Left cardiac atrium (tissue), 4 donors: ENCODE measurements at places on chromosomes 3 and 15. TPM values are rescaled to one million over a fixed set of nuclear protein-coding genes. Genes with fewer than 3 reads are reported as not detected.

- no peak for DNase-seq
Measured at GRCh38 chr3:145089337-145089736, 1071.6 kb downstream of the PLOD2 start.

- DNase-seq: no peak
Measured at GRCh38 chr15:75215107-75216004, 13.7 kb downstream of the C15orf39 start.

GRCh38 chr3:126114443-126115386 lies 30.8 kb upstream of the SLC41A3 start:
- no peak for DNase-seq

- DNase-seq: no peak
Measured at GRCh38 chr3:50263478-50264382, 5.2 kb upstream of the SEMA3B start.

GRCh38 chr15:47473832-47474231 lies 243.5 kb upstream of the SEMA6D start:
- peak; percentile 67 for DNase-seq

- no peak for DNase-seq
Measured at GRCh38 chr15:39641191-39641889, 60.5 kb downstream of the THBS1 start.

DNA sequence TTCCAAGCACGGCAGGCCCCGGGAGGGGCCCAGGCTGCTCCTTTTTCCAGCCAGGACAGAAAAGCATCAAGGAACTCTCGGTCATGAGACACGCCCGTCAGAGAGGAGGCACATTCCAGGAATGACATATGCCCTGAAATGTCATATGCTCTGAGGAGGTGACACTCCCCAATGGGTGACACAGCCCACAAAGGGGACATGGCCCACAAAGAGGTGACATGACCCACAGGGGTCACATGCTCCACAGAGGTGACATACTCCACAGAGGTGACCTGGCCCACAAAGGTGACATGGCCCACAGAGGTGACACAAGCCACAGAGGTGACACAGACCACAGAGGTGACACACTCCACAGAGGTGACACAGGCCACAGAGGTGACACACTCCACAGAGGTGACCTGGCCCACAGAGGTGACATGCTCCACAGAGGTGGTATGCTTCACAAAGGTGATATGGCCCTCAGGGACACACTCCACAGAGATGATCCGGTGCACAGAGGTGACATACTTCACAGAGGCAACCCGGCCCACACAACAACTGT lies 79.2 kb downstream of the ABHD5 start:
- DNase-seq: no peak

DNA sequence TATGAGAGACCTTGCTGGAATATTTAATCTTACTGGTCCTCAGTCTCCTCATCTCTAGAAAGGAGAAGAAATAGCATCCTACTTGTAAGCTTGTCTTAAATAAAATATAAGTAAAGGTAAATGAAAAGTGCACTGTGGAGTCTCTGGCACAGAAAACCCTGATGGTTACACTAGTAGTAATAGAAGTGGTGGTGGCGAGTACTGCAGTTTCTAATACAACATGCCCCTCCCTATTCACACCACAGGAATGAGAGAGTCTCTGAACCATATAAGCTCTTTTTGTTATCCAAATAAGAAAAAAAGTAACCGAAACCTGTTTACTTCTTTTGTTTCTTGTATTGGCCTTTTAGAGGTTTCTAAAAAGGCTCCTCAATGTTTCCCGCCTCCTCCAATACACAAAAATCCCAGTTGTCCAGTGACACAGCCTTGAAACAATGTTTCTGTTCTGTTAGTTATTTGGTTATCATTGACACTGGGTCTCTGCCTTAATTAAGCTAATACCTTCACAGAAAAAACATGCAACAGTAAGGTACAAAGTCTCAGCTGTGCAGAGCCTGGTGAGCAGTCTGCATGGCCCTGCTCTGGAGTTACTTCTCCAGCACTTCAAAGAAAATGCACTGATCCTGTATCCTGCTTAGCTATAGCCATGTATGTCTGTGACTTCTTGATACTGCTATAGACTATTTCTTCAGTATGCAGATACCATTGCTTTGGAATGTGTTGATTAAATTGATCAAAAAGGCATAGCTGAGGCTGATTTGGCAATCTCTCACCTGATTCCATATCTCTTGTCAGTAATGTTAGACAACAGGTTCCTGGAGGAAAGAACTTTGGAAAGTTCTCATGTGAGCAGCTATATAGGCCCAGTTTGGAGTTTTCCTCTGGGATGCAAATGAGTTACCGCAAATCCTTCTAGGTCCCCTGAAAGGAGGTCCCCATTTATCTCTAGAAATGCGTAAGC lies 315.6 kb upstream of the IL12A start:
- DNase-seq: no peak

- DNase-seq: no peak
Measured at GRCh38 chr3:194328053-194328657, 23.0 kb downstream of the CPN2 start.

DNA sequence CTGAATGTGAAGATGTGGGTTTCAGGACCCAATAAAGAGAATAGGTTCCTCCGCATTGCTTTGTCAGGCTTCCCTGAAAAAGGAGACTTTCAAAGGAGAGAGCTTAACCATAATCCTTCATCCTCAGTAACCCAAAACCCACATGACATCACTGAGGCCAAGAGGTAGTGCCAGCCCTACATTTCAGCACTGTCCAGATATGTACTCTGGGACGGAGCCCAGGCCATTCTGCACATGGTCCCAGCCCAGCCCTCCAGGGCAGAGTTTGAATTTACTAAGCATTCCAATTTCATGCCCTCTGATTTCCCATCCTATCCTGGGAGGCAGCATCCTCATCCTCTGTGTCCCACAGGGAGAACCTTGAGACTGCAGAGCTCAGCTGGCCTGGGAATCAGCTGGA lies 210.5 kb downstream of the GABRB3 start:
- no peak for DNase-seq

GRCh38 chr3:50525987-50526386 lies 22.6 kb upstream of the CACNA2D2 start:
- peak; percentile 53 for DNase-seq

DNA sequence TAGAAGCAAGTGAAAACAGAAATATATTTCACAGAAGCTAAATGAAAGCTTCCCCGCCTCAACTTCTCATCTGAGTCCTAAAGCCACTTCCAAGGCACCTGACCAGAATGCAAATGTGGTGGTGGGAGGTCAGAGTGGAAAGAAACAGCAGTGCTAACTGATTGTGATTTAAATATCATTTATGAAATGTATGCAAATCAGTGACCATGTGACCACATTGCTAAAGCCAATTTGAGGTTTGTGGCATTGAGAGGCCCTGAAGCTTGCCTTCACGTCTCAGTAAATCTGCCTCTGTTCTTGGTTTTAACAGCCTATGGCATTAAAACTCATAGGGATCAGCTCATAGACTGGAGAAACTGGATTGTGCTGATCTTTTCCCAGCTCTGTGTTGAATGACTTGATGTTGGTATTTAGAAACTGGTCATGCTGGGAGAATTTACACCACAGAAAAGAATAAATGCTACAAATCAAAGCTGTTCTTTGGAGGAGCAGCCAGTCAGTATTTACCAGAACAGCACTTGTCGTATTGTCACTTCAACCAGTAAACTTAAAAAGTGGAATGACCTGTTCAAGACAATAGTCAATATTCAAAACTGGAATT lies 481.4 kb upstream of the ALCAM start:
- no peak for DNase-seq

- peak; percentile 29 for DNase-seq
Measured at GRCh38 chr3:192819001-192819569, 91.7 kb upstream of the FGF12 start.

DNA sequence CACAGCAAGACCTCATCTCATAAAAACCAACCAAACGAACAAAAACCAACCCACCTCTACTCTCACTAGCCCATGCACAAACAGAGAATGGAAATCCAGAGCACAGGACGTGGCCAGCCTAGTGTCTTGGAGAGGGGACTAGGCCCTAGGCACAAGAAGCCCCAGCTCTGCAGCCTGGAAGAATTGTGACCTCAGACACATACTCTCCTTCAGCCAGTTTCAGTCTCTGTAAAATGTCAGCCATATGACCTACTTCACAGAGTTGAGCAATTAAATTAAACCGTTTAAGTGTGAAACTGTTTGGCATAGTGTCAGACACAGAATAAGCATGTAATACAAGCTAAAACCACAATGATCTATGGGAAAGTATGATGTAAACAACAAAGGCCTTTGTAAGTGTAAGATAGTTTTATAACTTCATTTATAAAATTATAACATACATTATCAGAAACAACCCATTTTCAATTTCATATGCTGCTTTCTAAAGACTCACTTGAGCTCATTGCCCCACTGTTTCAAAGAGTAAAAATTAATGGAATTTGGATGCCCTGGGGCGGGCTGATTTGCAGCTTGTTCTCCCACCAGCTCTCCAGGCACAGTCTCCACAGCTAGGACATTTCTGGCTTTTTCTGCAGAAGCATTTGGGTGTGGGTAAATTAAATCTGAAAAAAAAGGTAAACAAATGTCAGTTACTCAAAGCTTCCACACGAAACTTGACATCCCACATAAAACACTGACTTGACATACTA lies 32.9 kb downstream of the TBC1D2B start:
- no peak for DNase-seq

DNA sequence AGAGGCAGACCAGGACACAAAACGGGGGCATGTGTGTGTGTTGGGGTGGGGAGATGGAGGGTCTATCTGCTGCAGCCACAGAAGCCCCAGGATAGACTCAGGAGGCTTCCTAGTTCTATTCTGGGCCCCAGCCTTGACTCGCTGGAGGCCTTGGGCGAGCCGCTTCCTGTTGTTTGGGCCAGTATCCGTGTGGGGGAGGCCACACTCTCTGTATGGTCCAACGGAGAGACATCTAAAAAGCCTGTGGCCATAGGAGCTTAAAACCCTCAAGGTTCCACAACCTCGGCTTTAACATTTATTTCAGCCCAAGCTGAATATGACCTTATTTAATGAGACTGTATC lies 32.8 kb downstream of the POC1A start:
- DNase-seq: peak; percentile 47

DNA sequence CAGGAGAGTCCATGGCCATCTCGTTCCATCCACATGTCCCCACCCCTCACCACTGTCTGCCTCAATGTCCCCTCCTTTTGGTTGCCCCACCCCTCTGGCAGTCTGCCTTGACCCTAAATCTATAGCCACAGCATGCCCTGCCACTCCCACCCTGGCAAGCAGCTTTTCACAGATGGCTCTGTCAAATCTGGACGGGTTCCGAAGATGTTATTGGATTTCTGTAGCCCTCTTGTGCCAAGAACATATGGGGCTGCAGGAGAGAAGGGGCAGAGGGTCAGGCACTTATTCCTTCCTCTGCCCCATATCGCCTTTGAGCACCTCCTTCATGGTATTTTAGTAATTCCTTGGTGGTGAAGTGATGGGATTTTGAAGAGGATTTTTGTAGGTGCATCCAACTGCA lies 57.1 kb downstream of the EPHB1 start:
- DNase-seq: no peak

GRCh38 chr15:90885432-90886290 lies 1.4 kb downstream of the FES start:
- DNase-seq: peak; percentile 82

DNA sequence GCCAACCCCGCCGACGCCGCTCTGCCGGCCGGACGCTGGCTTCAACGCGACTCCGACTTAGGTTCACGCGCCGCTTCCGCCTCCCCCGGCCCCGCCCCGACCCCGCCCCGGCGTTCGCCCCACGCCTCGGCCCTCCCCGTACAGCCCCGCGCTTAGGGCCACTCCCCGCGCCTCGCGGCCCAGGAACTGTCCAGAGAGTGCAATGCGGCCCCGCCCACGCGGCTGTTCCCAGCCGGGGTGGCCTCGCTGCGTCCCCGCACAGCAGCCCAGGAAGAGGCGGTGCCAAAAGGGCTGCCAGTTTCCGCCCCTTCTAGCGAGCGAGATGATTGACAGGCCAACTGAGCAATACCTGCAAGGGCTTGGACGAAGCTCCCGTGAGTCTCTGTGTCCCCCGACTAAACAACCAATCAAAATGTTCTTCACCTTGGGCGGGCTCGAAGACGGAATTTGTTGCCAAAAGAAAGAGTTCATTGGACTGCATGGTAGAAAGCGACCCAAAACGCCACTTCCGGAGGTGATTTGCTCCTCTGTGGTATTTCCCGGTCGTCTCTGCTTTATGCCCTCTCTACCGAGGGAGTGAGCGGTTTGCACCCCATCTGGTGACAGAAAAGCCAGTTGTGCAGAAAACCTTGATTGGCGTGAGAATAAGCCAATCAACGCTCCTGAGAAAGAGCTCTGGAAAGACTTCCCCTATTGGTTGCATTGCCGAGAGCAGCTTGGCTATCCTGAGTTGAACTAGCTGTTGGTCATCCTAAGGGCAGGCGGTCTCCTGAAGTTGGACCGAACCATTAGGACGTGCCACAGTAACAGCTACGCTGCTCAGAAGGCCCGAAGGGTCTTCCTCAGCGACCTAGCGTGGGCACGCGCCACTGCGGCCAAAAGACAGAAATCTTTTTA lies at the start of gene UBP1:
Gene UBP1 (minus strand): TSS at position 78 of the 897 bp plus-strand sequence. CDS start 557 bp downstream, outside the sequence.
- DNase-seq: peak; percentile 100

DNA sequence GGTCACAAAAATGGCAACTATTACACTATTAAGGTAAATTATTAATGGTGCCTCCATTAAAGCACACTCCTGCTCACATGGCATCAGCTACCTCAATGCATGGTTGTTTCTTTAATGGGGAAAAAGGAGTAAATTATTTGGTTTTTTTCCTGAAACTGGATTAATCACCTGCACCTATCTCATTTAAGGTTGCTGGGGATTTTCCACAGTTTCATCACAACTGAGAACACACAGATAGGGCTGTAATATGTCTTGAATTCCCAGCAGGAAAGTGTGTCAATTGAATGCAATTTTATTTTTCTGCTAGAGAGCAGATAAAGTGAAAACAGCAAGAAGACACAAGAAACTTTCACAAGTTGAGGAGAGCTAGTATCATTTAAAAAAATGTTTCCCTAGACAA lies 36.4 kb downstream of the RFTN1 start:
- DNase-seq: no peak

DNA sequence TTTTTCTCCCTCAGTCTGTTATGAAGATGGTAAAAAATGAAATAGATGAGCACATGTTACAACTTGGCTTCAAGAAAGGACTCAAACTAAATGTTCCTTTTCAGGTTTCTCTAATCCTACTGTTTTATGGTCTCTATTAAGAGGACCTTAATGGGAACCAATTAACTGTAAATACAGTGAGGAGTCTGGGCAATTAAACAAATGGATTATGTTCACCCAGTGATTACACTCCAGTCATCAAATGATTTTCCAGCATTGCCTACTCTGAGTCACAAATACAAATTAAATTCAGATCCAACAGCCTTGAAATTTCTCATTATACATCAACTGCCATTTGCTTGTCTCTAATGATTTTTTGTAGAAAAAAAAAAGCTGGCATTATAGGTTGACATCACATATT lies 129.2 kb downstream of the NEK10 start:
- DNase-seq: no peak

GRCh38 chr3:69997631-69998307 lies 1.8 kb upstream of the SAMMSON start:
- DNase-seq: no peak

IL17RB gene
- total RNA-seq: 1.6 TPM

GPR62 gene
- 0.53 TPM for total RNA-seq

NDN gene
- 34.8 TPM for total RNA-seq

ADCY5 gene
- 104 TPM for total RNA-seq

ARNT2 gene
- 4.3 TPM for total RNA-seq

PIGX gene
- 10.9 TPM for total RNA-seq

MTFMT gene
- total RNA-seq: 23.6 TPM

MINAR1 gene
- total RNA-seq: 0.12 TPM

SLC38A3 gene
- 5.2 TPM for total RNA-seq
